CD4-positive, alpha-beta T cell treated with Interleukin-15 for 1 hour (primary cell): ENCODE measurements at places on chromosomes 13 and 19.

DNA sequence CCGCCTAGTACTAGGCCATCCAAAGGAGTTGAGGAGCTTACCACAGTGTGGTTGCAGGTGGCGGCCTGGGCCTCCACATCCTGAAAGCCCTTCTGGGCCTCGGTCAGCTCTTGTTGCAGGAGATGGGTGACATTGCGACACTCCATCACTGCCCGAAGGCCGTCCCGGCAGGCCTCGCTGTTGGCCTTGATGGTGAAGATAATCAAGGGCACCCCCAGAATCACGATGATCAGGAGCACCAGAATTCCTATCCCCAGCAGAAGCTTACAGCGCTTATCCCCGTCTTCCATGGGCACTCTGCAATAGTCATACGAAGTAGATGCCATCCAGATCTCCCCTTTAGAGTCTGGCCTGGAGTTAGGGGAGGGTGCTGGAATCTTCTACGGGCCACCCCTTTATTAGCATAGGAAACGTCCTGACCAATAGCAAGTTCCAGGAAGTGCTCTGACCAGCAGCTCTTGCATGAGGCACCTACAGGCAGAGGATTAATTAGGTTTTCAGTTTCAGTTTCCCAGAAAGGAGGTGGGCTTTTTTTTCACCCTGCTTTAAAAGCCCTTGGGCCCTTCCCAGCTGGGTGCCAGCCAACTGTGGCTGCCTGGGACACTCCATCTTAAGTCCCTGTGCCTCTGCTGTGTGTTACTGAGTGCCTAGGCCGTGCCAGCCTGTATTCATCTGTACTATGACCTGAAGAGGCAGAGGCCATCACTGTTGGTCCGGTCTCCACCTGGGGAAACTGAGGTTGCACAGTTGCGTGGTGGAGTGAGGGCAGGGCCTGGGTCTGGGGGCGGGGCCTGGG lies at the start of gene BST2:
Gene BST2 (minus strand): TSS at position 381 of the 796 bp plus-strand sequence. CDS start 55 bp downstream, at position 326.
- peak; percentile 74 for DNase-seq

GRCh38 chr19:7544626-7545025 lies 9.1 kb downstream of the PNPLA6 start:
- DNase-seq = peak; percentile 64

DNA sequence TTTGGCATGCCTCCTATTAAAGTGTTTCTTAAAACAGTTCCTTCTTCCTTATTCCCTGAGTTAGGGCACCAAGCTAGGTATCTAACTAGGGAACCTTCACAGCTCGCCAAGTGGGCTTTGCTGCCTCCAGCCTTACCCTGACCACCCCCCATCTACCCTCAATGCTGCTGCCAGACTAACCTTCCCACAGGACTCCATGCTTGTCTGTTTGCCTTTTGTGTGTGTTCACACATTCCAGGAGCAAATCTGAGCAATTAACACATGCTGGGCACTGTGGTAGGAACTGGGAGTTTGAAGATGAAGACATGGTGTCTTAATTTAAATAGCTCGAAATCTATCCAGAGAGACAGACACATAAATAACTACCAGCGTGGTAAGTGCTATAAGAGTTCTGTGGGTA lies 185.2 kb downstream of the MZT1 start:
- DNase-seq = no peak

- DNase-seq = no peak
Measured at GRCh38 chr19:50925734-50926133, 14.5 kb upstream of the KLK4 start.

GRCh38 chr13:70034286-70034685 lies 73.3 kb upstream of the ATXN8OS start:
- DNase-seq = no peak

DNA sequence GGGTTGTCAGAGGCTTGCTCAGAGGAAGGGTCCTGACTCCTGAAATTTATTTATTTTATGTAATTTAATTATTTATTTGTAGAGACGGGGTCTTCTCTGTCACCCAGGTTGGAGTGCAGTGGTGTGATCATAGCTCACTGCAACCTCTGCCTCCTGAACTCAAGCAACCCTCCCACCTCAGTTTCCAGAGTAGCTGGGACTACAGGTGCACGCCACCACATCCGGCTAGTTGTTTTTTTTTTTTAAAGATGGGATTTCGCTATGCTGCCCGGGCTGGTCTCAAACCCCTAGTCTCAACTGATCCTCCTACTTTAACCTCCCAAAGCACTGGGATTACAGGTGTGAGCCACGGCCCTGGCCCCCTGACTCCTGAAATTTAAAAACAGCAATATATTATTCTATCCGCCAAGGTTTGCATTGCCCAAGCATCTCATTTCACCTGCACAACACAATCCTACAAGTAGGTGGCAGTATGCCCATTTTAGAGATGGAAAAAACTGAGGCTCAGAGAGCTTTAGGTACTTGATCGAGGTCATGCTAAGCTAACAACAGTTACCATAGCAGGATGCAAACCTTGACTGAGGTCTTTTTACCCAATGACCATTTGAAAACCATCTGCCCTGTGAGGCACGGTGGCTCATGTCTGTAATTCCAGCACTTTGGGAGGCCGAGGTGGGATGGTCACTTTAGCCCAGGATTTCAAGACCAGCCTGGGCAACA lies 18.1 kb downstream of the ARHGEF18 start:
- DNase-seq = no peak

- no peak for DNase-seq
Measured at GRCh38 chr19:10998666-10999065, 37.8 kb downstream of the SMARCA4 start.

DNA sequence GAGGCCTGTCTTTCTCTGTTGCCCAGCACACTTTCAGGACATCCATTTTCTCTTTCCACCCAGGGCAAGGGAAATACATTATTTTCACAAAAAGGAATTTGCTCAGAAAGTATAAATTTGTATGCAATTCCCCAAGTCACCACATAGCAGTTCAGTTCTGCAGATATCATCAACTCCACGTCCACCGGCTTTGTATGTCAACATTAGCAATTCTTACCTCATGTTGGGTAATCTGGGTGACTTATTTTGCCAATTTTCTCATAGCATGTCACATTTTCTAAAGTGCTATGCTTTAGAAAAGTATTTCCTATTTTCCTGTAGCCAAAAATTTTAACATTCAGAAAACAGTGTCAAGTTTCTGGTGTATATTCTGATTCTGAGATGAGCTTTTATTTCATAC lies 501.8 kb downstream of the EFNB2 start:
- DNase-seq = no peak

GRCh38 chr13:48322294-48322693 lies 18.7 kb downstream of the RB1 start:
- DNase-seq = no peak

- no peak for DNase-seq
Measured at GRCh38 chr19:33211794-33212435, 13.7 kb downstream of the SLC7A10 start.

DNA sequence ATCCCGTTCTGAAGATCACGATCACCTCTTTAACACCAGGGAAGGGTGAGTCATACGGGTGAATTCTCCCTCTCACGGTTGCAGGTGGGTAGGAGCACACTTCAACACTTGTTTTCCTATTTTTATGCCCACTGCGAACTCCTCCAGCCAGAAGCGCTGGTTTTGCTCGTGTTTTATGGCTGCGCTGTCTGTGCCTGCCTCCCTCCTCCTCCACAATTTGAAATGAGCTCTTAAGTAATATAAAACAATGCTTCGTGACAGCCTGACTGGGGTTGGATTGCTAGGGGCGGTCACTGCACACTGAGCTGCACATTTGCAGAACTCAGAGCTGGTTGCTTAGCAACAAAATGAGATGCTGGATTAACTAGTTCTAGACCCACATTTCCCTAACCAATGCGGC lies 12.9 kb downstream of the CCDC70 start:
- DNase-seq = no peak

DNA sequence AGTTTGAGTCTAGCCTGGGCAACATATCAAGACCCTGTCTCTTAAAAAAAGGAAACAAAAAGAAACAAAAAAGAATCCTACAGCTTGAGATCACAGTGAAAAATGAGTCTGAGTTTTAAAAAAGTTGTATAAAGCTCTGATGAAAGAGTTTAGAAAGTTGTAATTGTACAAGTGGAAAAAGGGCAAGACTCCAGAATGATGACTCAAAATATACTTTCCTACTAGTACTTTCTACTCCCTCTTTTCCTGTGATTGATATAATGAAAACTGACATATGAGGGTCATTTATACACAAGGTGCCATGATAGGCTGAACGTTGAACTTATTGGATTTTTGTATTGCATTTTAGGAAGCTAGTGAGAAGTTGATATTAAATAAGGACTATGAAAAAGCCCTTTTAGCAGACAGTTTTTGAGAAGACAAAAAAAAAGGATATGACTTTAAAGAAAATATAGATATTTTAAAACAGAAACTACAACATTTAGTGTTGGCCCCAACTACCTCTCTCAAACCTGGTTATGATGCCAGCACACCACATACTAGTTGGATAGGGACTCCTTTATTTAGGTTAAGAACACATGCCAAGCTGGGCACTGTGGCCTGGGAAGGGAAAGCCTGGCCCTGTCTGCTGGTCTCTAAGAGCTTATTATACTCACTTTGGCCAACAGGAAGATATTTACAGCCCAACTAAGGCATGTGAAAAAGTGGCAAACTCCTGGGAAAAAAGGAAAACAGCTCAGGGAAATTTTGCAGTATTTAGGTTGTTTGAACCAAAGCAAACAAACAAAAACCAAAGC lies 116.6 kb downstream of the KL start:
- no peak for DNase-seq

DNA sequence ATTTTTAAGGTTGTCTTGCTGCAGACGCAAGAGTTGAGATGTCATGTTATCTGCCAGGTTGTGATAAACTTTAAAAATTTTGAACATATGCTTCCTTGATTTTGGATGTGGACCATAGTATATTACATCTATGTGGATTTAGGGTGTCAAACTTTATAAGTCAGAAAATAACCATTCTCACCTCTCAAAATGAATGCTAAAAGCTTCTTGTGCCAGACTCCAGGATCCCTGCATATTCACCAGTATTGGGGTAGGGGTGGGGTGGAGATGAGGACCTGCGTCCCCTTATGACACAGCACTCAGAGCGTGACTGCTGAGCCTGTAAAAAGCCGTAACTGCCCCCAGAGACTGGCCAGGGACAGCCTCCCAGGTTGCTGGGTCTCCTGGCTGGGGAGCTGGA lies 524.4 kb downstream of the LMO7 start:
- no peak for DNase-seq

GRCh38 chr19:9406798-9407352 lies 28.5 kb downstream of the ZNF266 start:
- peak; percentile 53 for DNase-seq

GRCh38 chr19:46718157-46718933 lies 1.4 kb upstream of the PRKD2 start:
- peak; percentile 67 for DNase-seq

DNA sequence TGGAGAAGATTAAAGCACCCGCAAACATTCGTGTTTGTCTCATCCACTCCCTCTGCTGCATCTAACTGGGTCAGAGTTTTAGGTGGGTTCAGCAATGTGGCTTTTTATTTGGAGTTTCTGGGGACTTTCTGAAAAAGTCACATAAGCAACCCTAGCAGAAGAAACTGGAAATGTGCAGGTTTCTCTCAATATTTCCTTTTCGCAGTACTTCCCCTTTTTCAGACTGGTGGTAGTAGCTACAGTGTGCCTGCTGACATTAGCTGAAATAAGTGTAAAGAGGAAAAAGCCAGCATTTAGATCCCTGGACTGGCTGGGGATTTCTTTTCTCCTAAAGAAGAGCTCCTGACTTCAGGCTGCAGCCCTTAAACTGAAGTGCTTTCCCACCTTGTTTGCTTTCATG lies 15.9 kb upstream of the OLFM4 start:
- DNase-seq = no peak

DNA sequence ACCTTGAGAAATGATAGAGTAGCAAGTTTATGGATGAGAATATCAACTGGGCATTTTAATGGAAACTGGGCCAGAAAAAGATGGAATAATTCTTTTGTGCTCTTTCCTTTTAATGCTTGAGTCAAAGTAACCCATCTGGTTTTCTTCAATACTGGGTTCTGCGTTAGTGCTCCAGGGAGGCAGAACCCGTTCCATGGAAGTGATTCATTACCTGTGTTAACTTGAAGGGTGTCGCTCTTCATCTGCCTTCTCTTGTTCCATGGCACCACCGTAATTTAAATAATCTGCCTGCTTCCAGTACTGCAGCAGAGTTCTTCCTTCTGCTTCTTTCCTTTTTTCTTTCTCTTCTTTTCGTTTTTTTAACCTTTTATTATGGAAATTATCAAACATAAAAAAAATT lies 14.7 kb upstream of the USP12 start:
- no peak for DNase-seq

DNA sequence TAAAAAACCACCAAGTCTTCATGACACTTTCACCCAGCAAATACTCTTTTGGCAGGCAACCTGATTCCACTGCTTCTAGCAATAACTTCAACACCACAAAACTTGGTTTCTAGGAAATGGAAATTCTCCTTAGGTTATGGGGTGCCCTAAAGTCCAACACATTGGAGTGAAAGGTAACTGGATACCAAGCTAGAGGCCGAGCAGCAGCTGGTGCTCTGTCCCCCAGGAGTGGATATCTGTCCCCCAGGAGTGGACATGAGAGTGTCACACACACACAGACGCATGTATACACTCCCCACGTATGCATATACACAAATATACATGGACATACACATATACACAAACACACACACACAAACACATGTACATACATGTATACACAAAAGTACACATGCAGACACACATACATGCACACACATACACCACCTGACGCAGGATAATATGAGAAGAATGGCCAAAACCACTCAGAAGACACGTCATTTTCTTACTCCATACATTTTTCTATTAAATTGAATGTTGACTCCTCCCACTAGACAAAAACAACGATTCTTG lies 50.8 kb downstream of the RFX2 start:
- no peak for DNase-seq

DNA sequence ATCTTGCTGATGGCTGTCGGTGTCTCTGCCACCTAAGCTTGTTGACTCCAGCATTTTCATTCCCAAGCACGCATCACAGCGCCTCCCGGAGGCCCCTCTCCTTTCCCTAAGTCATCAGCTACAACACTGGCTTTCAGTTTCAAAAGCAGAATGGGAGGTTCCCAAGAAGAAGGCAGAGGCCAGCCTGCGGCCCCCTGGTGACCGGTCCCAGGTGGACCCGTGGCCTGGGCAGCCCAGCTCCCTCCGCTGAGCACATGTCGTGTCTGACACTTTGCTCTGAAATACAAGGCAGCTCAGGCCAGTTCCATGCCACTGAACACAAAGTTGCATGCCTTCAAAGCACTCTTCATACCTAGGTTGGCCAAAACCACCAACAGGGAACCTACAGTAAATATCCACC lies 8.5 kb downstream of the MLLT1 start:
- DNase-seq = no peak

DNA sequence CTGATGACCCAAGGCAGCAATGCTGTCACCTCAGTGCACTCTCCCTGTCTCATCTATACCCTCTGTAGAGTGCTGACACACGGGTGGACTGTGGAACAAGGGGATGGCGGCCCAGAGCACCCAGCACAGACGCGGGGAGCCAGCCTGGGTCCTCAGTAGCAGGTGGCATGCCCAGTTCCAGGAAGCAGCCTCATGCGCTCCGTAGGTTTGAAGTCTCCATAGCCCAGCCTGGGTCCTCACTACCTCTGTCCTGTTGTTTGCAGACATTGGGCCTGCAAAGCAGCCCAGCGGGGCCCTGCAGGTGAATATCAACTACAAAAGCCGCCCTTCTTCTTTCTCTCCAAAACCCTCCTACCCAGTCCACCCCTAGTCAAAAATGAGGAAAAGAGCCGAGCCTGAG lies 5.0 kb upstream of the SLC7A9 start:
- DNase-seq = no peak

- DNase-seq = no peak
Measured at GRCh38 chr13:108276060-108276459, 6.5 kb downstream of the TNFSF13B start.

GRCh38 chr19:48926909-48927308 lies 6.6 kb upstream of the DHDH start:
- no peak for DNase-seq
